ENCODE measurements at places on chromosomes 5 and 9.
A peak's percentile ranks its signal among the peaks of the same experiment; 100 is the strongest.

- DNase-seq, result no peak
Measured at GRCh38 chr9:69519470-69520240, 152.5 kb downstream of the APBA1 start.

- DNase-seq, result no peak
Measured at GRCh38 chr9:4196376-4196775, 103.5 kb downstream of the GLIS3 start.

DNA sequence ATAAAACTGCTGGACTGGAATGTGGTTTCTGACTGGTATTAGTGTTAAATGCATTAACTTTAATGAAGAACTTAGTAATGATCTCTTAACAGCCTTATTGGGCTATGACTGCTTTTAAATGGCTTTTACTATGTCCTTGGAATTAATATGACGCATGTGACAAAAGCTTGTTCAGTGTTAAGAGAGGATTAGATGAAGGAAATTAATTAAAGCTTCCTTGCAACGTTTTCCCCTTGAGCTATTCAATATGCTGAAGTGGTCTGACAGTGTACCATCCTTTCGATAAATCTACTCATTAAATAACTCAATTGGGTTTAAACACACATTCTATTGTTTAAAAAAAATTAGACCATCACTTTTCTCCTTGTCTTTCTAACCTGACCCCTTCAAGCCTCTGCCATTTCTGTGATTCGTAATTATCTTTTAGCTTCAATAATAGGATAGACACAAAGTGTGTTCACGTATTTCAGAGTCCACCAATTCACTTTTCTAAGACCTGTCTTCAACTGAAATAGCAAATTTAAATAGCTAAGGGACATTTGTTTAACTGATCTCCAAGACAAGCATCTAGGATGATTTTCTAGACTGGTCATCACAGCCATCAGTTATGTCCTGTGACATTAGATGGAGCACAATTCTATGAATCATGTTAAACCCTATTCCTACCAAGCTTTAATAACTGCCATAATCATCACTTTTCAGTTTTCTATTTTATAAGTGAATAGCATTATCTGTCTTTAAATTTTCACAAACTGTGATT lies 1258.0 kb upstream of the CDH9 start:
- no peak for DNase-seq

DNA sequence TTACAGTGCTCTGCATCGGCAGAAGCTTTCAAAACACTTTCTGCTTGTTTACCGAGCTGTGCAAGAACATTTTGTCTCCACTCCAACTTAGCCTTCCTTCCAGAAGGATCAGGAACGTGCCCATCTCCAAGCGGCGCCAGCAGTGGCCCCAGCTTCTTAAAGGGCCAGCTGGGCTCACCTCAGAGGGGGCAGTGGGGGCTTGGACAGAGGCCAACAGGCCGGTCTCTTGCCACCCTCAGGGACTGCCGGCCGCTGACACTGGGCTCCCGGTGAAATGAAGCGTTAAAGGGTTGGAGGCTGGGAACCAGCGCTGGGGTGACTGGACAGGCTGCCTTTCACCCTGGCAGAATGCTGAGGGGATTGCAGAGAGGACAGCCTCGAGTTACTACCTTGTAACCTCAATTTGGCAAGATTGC lies 67.0 kb upstream of the RNU6ATAC start:
- no peak for DNase-seq

DNA sequence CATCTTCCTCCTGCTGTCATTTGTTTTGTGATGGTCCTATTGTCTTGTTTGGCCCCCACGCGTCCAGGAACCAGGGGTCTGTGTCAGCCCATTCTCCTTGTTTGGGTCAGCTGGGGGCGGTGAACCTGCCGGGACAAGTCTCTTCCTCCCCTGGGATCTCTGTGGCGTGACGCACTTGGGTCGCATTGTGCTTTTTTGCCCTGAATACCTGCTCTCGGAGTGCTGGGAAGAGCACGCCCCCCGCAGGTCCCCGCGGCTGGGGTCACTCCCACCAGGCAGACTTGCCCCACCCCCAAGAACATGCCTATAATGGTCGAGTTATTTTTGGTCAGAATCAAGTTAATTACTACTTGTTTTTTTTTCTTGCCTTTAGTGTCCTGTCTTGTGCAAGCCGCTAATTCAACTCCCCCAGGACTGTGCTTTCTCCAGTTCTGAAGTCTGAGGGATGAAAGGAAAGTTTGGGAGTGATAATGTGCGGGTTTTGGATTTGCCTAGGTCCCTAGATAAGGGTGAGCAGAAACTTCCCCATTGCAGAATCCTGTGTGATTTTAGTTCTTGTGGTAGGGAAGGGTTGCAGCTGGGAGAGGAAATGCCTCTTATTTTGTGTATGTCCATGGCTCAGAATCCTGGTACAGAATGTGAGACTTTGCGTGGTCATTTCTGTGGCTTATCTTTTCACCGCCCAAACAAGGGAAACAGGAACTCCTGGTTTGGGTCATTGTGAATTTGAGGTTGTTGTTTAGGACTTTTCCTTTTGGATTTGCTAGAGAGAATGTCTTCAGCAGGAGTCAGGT lies 789 bp downstream of the ACER2 start:
- DNase-seq, result peak; percentile 55

DNA sequence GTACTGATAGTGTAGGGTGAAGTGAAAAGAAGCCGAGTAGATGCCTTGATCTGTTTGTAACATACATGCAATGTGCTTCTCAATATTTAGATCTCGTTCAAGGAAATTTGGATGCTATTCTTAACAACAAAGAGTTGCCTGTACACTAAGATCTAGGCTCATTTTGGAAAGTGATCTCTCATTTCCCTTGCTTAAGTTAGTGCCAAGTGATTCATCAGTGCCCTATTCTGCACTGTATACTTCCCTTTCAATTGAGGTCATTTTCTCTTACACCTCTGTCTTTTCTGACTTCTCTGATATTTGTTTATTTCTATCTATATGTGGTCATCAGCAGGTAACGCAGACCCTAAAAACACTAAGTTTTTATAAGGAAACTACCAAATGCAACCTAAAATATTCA lies 528.6 kb upstream of the PTPRD start:
- DNase-seq, result no peak

DNA sequence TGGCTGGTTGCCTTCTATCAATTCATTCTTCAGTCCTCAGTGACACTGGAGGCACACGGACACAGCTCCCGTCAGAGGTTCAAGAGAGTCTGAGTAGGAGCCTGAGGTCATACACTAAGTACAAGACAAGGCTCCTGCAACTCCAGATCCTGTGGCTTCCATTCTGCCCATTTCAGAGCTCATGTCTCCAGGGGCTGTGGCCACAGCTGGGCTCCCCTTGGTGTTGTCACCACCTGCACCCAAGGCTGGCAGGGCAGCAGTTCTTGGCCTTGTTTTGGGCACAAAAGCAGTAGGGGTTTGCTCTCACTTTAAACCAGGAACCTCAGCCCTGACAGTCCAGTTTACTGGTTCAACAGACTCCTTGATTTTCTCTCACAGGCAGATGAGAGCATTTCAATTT lies 189.6 kb downstream of the ICE1 start:
- DNase-seq, result no peak

GRCh38 chr9:134525841-134526583 lies 115.6 kb upstream of the COL5A1 start:
- DNase-seq, result no peak

DNA sequence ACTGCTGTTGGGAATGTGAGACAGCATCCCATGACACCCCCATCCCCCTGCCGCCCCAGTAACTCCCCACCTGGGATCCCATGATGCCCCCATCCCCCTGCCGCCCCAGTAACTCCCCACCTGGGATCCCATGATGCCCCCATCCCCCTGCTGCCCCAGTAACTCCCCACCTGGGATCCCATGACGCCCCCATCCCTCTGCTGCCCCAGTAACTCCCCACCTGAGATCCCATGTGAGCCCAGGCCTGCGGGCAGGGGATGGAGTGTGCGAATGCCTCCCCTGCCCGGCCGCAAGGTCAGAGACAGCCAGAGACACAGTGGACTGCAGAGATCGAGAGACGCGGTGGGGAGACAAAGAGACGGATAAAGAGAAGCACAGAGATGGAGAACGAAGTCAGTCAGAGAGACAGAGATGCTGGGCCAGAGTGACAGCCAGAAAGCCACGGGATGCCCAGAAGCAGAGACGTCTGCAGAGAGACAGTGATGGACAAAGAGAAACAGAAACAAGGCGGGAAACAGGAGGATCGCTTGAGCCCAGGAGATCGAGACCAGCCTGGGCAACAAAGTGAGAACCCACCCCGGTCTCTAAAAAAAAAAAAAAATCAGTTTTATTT lies 992 bp downstream of the SH2D3C start:
- DNase-seq, result no peak

GRCh38 chr9:37056046-37056920 lies 22.2 kb upstream of the PAX5 start:
- no peak for DNase-seq

GRCh38 chr5:125699860-125700259 lies 723.3 kb upstream of the GRAMD2B start:
- no peak for DNase-seq

DNA sequence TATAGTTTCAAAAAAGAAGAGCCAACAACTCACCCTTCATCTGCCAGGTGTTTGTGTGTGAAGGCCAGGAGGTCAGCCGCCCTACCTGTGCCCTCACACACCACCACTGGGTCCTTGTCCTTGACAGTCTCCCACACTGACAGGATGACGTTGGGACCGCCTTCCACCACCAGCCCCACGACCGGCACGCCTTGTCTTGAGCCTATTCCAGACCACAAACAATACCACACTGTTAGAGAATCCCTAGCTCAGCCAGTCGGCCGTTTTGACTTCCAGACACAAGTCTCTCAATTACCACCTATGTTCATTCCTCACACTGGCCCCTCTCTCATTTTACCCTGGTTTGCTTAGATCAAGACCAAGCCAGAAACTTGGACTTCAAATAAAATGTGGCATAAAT lies 66.1 kb downstream of the TRPM6 start:
- DNase-seq, result no peak

- no peak for DNase-seq
Measured at GRCh38 chr5:150397782-150398721, 14.7 kb downstream of the CD74 start.

GRCh38 chr5:154191467-154192261 lies 1.1 kb downstream of the GALNT10 start:
- no peak for DNase-seq

DNA sequence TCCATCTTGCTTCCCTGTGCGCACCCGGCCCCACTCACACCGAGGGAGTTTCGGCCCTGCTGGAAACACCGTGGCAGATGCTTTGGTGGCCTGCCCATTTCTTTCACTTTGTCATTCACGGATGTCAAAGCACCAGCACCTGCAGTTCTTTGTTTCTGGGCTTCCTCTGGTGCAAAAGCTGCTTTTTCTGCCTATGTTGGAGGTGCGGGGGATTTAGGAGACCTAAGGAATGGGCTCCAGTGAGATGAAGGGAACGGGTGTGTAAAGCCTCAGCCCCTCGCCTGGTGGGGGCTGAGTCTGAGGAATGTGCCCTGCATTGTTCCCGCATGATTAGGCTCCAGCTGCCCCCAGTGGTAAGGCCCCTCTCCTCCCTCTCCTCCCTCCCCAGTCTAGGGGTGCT lies 62.3 kb downstream of the THBS4 start:
- no peak for DNase-seq

- DNase-seq, result no peak
Measured at GRCh38 chr5:133499895-133500294, 112.4 kb downstream of the FSTL4 start.

DNA sequence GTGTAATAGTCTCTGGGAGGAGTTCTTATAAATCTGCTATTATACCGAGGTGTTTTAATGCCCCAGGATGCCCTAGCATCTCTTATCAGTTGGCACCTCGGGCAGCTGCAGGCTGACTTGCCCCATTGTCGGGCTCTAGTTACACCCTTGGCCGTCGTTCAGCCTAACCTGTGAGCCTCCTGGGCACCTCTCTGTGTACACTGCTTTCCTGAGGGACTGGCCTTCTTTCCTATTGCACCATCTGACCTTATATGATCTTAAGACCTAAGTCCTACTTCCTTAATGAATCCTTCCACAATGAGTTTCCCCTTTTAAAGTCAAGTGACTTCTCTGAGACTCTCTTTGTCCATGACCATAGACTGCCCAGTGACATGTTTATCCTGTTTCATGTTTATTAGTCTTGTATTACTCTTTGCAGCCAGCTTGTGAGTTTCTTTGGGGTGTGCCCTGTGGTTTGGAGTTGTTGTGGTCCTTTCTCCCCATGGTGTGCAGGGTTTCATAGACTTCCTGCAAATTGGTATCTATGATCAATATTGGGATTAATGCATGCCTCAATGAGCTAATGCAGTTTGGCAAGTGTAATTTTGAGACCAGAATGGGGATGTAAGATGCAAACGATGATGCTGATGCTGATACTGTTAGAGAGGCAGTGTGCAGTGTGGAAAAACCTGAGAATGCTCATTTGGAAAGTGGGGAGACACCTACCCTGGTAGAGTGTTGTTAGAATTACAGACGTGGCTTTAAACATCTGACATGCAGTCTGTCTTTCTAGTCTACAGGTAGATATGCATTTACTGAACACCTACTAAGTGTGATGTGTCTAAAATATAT lies 4.9 kb downstream of the DAPK1 start:
- peak; percentile 85 for DNase-seq

DNA sequence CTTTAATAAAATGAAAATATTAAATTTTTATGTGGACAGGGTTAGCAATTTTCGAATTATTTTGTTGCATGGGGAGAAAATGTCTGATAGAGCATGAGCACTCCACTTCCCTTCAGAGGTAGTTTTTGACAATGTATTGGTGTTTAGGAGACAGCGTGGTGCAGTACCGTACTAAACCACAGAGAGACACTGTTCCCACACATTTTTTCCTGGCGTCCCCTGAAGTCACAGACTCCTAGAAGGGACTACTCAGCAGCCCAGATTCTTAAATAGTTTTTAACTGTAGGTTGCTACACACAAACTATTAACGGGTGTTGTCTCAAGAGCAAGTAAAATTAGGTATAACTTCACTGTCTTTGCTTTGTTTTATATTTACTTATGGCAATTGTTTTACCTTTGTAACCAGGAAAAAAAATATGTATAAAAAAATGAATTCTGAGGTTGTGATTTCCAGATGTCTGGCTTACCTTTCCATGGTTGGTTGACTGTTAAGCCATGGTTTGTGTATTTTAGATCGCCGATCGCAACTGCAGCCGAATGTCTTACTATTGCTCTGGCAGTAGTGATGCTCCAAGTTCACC lies 171.2 kb downstream of the DOCK8 start:
- no peak for DNase-seq

Measured in pancreas (tissue), 10 donors.